ENCODE measurements at places on chromosomes 3 and 15.

DNA sequence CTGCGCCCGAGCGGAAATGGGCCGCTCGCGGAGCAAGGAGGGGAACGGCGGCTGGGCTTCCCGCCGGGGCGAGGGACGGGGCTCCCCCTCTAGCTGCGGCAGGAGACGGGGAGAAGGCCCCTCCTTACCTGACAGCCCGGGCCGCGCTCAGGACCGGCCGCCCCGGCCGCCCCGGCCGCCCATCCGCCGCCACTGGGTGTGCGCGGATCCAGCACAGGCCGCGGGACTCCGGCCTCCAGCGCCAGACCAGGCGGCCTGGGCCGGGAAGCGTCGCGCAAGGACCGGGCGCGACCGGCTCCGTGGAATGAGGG lies 296 bp downstream of the TPRA1 start:
- DNase-seq: no peak

DNA sequence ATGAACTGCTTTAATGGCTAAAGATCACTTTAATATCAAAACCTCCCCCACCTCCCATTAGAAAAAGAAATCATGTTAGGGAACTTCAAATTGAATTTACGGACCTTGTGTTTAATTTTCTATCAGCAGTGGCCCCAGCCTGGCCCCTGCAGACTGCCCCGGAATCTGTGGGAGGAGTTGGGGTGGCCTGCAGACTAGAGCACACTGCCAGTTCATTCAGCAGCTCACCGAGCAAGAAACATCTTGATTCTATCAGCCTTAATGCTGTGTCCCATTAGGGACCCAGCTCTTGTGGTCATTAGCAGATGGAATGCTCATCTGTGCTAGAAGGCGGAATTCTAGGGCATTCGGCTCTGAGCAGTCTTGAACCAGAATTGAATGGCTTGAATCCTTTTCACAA lies 54.2 kb downstream of the FLNB start:
- no peak for DNase-seq

GRCh38 chr15:32721596-32721995 lies 3.8 kb downstream of the GREM1 start:
- no peak for DNase-seq

DNA sequence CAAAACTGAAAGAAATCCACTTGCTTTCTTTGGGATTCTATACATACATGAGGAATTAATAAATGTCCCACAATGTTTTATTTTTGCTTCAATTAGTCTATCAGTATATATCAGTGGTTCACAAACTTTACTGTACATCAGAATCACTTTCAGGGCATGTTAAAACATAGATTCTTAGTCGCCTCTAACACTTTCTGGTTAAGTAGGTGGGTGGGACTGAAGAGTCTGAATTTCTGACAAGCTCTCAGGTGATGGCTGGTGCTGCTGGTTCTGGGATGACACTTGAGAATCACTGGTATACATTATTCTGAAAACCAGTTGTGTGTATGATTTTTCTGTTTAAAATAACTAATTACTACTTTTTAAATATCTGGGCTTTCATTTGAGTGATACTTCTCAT lies 393.3 kb downstream of the TBC1D5 start:
- no peak for DNase-seq

- peak; percentile 78 for DNase-seq
These were observed 119.7 kb upstream of the PHLDB2 start for GRCh38 chr3:111739311-111739911.

- no peak for DNase-seq
These were observed 47.4 kb downstream of the CHCHD4 start for GRCh38 chr3:14077310-14077709.

- no peak for DNase-seq
These were observed 36.0 kb downstream of the TIGIT start for GRCh38 chr3:114329823-114330222.

- no peak for DNase-seq
These were observed 47.6 kb downstream of the SLMAP start for GRCh38 chr3:57803647-57804081.

GRCh38 chr3:73081140-73081539 lies 19.7 kb downstream of the EBLN2 start:
- DNase-seq: no peak

DNA sequence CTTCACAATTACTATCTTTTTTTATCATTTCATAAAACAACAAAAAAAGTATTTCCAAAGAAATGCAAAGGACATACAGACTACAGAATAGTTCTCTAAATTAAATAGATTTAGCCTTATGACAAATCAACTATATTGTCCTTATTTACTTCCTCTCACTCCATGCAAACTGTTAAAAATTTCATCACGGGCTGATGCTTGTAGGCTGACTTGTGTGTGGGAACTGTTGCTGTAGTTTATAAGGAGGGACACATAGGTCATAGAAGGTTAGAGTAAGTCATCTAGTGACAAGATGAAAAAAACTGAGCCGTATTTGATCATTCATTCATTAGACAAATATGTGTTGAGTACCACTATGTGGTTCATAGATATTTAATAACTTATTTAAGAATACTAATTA lies 232.5 kb upstream of the TBL1XR1 start:
- no peak for DNase-seq

GRCh38 chr3:197394464-197395321 lies 96.3 kb upstream of the DLG1 start:
- DNase-seq: no peak

- DNase-seq: no peak
These were observed 64.8 kb downstream of the RFTN1 start for GRCh38 chr3:16448639-16449070.

GRCh38 chr15:87943626-87944025 lies 312.9 kb downstream of the NTRK3 start:
- no peak for DNase-seq

DNA sequence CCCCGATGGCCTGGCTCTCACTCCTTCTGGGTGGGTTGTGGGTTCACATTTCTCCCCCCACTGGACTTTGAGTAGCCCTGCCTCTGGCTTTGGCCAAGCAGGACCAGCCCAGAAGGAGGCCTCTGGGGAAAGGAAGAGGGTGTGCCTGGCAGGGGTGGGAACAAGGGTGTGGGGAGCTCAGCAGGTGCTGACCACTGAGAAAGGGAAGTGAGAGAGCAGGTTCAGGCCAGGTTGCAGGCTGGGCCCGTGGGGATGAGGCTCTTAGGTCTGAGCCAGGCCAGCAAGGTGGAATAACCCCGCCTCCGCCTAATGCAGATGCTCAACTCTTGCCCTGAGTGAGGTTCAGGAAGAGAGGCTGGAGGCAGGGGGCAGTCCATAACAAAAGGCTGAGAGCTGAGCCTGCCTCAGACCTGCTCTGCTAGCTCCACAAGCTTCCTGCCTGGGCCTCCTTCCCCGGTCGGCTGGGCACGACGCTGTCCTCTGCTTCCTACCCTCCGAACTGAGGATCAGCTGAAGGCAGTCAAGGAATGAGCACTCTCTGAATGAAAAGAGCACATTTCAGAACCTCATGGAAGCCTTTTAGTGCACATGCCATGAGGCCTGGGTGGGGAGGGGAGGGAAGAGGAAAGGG lies 82.7 kb downstream of the TLE3 start:
- no peak for DNase-seq

- DNase-seq: no peak
These were observed 112.8 kb downstream of the LPP start for GRCh38 chr3:188266562-188267274.

GRCh38 chr15:88717382-88718031 lies 78.7 kb downstream of the ISG20 start:
- no peak for DNase-seq

DNA sequence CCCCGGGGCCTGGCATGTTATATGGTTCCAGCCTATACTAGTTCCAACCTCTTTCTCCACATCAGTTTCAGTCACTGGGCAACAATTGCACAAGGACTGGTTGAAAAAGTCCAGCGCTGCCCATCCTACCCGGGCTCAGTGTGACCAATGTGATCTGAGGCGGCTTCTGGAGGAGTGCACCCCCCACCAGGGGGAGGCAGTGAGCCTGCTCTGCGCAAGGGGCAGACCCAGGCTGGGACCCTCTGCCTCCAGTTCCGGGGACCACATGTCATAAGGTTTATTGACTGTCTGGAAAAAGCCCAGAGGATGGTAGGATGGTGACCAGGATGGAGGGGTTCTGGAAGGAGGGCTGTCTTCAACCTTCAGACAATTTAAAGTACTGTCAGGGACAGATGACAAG lies 25.6 kb upstream of the NR2E3 start:
- no peak for DNase-seq

GRCh38 chr3:189368384-189368783 lies 196.6 kb downstream of the TPRG1 start:
- no peak for DNase-seq

GRCh38 chr3:18061737-18062656 lies 319.6 kb upstream of the TBC1D5 start:
- no peak for DNase-seq

DNA sequence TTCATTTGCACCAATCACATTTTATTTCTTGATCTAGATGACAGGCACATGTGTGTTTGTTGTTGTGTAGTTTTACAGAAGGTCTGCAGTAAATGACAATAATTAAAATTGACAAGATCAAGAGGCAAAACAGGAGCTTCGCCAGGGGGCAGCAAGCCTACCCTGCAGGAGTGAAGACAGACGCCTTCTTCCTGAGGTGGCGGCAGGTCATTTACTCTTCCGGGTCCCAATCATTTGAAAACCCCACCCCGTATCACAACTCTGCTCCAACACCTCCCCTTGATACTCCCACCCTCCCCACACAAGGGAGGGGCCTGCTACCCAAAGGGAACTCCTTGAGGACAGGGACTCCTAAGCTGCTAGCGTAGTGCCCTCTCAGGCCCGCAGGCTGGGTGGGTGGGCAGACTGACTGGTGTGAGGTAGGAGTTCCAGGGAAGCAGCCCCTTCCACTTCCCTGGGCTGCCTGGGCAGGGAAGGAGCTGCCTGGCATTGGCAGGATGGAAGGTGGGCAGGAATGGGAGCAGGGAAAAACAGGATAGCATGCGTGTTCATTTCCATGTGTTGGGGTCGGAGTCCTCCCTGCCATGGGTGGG lies 13.1 kb downstream of the CHDH start:
- DNase-seq: no peak

DNA sequence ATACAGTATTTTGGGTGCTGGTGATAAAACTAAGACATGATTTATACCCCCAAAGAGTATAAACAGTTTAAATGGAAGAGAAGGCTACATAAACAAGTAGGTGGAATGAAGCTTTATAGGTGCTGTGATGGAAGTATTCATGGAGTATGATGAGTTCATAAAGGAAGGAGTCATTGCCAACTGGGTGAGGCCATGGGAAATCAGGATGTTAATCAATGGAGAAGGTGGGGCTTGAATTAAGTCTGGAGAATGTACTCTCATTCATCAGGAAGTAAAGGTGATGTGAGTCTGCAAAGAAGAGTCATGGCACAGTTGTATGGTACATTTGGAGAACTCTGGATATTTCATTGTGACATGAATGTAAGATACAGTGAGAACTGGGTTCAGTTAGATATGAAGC lies 147.5 kb upstream of the MME start:
- no peak for DNase-seq

DNA sequence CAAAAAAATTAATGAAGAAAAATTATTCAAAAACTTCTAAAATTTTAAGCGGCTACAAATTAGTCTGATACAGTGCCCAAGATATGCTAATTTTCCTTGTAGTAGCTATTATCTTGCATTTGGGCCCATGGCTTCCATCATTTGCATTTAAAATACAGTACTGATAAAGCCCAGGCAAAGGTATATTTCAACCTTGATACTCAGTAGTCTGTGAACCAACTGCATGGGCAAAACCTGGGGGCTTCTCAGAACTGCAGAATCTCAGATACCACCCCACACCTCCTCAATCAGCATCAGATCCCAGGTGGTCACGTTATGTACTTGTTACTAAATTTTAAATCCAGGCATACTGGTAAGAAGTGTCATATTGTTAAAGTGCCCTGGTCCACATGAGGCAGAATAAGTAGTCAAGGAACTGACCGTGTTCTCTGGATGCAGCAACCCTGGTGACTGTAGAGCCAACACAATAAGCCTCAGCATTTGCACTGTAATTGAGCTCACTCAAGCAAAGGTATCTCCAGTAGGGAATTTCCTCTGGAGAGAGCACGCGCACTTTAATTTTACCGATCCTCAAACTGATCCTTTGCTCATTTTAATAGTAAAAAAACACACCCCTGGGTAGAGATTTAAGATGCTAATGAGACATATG lies 31.9 kb downstream of the ZNF385D start:
- no peak for DNase-seq

- no peak for DNase-seq
These were observed 527 bp downstream of the B2M start for GRCh38 chr15:44711743-44712345.

- DNase-seq: no peak
These were observed 16.6 kb upstream of the TXNRD3 start for GRCh38 chr3:126671521-126671920.

DNA sequence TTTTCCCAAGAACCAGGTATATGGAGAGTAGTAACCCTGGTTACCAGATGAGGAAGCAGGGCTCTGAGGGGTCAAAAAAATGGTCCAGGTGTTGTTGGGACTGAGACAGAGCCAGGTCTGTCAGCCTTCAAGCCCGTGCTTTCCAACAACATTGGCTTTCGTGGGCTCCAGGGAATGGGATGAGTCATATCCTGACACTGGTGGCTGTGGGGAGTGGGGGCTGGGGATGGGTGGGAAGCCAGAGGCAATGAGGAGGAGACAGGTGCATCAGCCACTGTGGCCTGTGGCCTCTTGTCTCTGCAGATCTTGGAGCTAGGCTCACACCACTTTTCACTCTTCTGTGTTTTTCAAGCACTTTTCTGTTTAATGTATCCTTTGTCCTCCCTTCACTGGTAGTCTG lies 38.2 kb downstream of the CORO2B start:
- DNase-seq: no peak

DNA sequence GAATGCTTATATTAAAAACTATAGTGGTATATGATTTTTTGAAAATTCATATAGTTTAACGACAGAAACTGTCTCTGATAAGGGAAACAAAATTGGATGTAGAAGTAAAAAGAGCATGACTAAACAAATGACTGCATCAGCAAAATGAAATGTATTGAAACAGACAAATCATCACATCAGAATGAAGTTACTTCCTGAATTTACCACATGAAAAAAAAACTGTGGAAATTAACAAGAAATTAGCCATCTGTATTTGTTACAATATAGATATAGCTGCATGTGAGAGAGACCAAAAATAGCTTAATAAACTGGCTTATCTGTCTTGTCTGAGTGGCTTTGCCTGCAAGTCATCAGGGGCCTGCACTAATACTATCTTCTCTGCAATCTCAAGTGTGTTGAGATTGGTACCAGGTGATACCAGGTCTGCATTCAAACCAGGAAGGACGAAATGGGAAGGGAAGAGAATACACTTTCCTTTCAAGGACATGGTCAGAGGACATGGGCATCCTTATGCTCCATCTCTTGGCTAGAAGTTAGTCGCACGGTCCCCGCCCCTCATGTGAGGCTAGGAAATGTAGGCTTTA lies 388.7 kb downstream of the GRM7 start:
- no peak for DNase-seq

DNA sequence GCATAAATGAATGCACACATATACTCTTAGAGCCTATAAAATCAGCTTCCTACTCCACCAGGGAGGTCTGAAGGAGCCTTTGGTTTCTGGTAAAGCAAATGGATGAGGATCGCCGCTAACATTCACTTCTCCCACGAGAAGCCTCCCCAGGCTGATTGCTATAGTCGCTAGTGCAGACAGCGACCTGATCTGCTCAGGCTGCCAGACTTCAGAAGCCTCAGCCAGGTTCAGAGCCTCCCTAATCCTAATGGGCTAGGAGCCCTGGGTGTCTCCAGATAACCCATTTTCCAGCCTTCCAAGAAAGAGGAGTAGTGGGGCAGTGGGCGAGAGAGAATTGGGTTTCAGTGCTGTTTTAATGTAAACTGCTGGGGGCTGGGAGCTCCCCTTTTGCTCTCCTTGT lies 35.4 kb downstream of the TPM1 start:
- no peak for DNase-seq

- DNase-seq: peak; percentile 7
These were observed 16.0 kb upstream of the EID1 start for GRCh38 chr15:48861813-48862431.

- DNase-seq: no peak
These were observed 70.7 kb downstream of the WNT5A start for GRCh38 chr3:55416331-55416821.
